ENCODE measurements at places on chromosomes 4 and X.

DNA sequence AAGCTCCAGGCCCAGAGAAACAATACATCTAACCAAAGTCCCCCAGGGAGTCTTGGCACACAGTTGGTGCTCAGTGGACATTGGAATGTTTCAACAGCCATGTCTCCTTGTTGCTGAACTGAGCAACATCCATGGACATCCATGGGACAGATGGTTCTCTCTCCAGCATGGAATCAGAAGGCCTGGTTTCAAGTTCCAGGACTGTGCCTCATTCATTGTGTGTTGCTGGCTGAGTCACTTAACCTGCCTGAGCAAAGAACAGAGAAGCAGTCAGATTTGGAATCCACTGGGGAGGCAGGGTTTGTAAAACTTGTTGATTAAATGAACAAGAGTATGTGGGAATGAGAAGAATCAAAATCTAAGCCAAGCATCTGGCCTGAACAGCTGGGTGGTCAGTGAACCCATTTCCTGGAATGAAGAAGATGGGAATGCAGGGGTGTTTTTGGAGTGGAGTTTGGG lies 147.9 kb downstream of the CHIC2 start:
- no peak for DNase-seq

GRCh38 chr4:84480082-84480481 lies 19.0 kb downstream of the NKX6-1 start:
- DNase-seq: no peak

- no peak for DNase-seq
Measured at GRCh38 chr4:45865781-45866180, 258.1 kb downstream of the GABRG1 start.

DNA sequence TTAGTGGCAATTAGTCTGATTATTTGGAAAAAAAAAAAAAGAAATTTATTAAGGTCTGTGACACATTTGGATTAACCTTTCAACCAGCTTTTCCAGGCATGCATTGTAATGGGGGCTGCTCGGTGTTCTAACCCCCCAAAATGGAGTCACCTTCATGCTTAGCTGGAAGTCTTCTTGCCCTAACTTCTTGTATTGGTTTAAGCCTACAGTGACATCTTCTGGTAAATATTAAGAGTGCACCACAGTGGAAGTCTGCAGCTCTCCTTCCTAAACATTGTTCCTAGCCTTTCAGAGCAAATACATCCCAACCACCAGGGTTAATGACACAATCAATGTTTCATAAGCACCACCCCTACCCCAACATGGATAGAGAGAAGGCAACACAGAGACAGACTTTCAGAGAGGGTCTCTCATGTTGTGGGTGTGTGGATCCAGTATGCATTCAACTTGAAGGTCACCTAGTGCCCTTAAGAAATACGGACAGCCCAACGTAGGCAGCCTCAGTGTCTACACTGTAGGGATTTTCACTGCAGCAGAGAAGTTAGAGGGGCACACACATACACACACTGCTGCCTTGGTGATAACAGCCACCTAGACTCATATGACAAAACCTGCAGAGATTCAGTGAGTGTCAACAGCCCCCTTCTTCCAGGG lies 142.9 kb upstream of the MBNL3 start:
- DNase-seq: peak; percentile 23

DNA sequence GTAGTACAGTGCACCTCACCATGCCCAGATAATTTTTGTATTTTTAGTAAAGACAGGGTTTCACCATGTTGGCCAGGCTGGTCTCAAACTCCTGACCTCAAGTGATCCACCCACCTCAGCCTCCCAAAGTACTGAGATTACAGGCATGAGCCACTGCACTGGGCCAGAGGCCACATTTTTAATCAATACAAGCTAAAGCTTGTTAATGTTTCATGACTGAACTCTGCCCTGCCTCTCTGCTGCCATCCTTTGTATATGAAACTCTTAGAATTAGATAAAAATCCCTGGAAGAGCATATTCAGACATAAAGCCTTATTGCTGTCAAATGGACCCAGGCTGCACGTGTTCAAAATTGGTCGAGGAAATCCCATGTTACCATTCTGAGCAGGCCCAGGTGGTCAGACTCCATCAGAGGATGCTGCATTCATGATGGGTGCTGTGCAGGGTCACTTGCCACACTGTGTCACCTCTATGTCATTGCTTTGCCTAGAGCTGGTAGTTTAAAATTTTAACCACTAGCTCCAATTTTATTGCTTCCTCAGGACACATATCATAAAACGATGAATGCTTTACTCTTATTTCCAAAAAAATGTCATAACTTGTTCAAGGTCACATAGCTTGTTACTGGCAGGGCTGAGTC lies 45.2 kb downstream of the LNX1 start:
- DNase-seq: no peak

GRCh38 chr4:136495076-136495475 lies 1037.2 kb downstream of the PCDH18 start:
- DNase-seq: no peak

DNA sequence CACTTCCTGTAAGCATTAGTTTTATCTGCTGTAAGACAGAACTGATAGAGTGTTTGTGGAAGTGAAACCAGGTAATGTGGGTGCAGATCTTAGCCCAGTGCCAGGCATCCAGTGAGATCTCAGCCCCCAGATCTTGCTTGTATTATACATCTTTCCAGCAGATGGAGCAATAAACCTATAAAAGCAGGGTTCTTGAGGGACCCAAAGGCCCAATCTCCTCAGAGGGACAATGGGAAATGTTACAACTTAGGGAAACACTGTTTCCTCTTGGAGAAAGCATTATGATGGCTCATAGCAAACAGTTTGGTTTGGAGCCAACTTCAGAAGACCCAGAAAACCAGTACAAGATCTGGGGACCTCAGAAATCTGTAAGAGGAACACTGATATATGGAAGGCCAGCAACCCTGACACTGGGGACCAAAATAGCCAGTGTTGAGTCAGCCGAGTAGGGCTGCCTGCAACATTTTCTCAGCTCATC lies 206.3 kb downstream of the SLC7A11 start:
- peak; percentile 84 for DNase-seq

GRCh38 chrX:153153516-153153915 lies 25.6 kb upstream of the MAGEA1 start:
- no peak for DNase-seq

- DNase-seq: no peak
Measured at GRCh38 chrX:155923200-155923599, 42.1 kb downstream of the VAMP7 start.

DNA sequence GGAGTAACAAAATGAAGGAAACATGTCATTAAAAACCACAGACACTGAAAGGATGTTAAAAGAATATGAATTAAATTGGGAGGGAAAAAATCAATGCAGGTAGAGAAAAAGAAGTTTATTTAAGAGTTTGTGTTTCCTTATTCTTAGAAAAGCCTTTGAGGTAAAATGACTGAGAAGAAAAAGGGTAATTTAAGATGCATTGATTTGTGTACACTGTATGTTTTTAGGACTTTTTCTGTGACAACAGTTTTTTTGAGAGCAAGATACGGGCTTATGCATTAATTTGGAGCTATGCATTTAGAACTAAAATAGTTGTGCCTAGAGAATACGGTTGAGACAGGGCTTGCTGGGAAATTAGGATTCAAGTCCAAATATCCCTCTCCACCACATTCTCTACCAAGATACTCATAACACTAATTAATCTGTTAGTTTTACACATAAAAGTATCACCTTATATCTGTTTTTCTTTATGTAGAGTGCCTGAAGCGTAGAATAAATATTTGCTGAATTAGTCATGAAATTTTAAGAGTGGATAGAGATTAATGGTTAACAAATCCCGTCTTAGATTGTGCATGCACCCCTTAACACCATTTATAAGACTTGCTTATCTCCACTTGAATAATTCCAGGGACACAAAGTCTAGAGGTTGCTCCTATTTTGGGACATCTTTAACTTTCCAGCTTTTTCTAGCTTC lies 232.5 kb downstream of the PCDH7 start:
- no peak for DNase-seq

DNA sequence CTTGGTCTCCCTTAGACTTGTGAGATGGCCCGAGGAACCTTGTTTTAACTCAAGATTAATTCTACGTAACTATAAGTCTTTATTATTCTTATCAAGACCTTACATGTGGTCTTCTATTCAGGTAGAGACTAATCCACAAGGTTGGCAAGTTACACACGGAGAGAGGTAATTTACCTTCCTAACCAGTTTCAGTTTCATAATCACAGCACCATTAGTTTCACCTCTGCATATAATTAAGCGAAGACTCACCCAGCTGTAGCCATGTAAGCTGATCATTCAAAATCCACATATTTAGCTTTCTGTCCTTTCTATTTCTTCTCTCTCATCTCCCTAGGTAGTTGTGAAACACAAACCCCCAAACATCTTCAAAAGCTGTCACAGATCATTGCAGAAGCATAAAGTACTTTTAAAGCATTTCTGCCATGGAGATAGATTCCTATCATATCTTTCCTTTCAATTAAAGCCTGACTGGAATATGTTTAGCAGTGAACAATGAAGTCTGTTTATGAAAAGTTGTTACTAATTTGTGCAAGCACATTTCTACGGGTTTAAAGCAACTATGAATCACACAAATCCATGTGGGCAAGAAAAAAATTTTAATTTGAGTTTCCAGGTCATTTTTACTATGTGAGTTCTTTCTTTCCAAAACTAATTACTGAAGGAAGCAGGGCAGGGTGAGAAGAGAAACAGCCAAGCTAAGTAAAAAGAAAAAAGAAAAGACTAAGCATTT lies 78.5 kb downstream of the BTC start:
- no peak for DNase-seq

GRCh38 chr4:133145758-133146573 lies 3.1 kb upstream of the PCDH10 start:
- no peak for DNase-seq

DNA sequence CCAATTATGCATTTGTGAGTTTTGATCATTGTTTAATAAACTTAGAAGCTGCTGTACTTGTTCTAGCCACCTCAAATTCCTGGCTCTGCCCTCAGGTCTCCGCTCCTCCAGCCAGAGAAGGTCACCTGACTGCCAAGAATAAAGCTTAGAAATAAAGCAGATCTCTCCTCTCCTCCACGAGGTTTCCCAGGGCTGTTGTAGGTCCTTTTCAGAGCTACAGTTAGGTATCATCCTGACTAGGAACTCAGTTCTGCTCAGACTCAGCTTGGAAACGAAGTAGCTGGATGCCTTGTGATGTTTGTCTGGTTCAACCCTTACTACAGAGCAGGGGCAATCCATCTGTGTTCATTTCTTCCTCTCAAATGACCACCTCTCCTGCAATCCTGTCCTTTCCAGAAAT lies 79.1 kb upstream of the RAPGEF2 start:
- DNase-seq: no peak

- DNase-seq: no peak
Measured at GRCh38 chr4:8580321-8581093, at the start of gene GPR78. Gene GPR78, plus strand, starts transcription at chr4:8580392. Its CDS starts 591 bp downstream, at chr4:8580983.

DNA sequence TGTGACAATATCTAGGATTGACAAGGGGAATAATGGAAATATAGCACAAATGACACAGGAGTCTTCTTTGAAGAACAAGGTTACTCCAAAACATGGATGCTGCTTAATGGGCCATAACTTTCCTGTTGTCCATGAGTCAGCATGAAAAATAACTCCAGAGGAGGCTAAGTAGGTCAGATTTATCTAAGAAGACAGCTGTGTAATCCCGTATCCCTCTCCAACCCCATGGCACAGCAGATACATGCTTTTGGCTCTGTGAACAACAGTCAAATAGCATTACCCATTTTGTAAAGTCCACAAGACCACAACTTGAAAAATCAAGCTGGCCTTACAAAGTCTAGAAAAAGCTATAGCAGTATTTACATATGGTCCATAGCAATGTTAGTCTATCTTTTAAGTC lies 2.1 kb upstream of the TMEM131L start:
- DNase-seq: no peak

- no peak for DNase-seq
Measured at GRCh38 chr4:20895988-20896387, 195.7 kb downstream of the PACRGL start.

GRCh38 chrX:10893366-10893765 lies 217.8 kb upstream of the HCCS start:
- no peak for DNase-seq
